ENCODE measurements at places on chromosomes 6 and 20.

DNA sequence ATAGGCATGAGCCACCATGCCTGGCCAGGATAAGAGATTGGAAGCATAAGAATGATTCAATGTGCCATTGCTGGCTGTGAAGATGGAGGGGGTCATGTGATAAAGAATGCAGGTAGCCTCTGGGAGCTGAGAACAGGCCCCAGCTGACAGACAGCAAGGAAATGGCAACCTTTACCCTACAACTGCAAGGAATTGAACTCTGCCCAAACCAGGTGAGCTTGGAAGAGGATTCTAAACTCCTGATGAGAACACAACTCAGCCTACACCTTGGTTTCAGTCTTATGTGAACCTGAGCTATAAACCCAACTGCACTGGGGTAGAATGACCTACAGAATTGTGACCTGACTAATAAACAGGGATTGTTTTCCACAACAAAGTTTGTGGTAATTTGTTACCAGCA lies 82.0 kb upstream of the AKIRIN2 start:
- no peak for DNase-seq

GRCh38 chr6:155432293-155432692 lies 23.3 kb downstream of the NOX3 start:
- no peak for DNase-seq

- no peak for DNase-seq
Observed at GRCh38 chr20:20367575-20368417, at the start of gene INSM1. INSM1 (plus strand) TSS chr20:20368104; CDS start chr20:20368268, 164 bp downstream.

GRCh38 chr20:37282556-37282955 lies 6.9 kb upstream of the MANBAL start:
- DNase-seq = peak; percentile 61

- no peak for DNase-seq
Observed at GRCh38 chr6:141467881-141468280, 664.8 kb upstream of the GJE1 start.

DNA sequence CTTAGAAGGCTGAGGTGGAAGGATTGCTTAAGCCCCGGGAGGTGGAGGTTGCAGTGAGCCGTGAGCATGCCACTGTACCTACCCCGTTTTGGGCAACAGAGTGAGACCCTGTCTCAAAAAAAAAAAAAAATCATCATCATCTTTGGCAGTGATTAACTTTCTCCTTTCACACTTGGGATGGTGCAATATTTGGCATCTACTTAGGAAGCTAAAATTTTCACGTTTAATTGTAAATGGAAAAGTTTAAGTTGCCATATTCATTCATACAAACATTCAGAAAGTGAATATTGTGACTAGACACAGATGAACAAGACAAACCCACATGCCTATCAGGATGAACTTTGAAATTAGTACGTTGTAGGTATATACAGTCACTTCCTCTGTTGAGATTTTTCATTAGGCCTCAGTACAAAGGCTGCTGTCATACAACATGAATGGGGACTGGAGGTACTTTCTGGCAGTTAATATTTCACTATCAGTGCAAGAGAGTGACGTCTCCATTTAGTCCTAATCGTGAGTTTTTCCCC lies 10.3 kb downstream of the TOP1 start:
- DNase-seq = no peak

DNA sequence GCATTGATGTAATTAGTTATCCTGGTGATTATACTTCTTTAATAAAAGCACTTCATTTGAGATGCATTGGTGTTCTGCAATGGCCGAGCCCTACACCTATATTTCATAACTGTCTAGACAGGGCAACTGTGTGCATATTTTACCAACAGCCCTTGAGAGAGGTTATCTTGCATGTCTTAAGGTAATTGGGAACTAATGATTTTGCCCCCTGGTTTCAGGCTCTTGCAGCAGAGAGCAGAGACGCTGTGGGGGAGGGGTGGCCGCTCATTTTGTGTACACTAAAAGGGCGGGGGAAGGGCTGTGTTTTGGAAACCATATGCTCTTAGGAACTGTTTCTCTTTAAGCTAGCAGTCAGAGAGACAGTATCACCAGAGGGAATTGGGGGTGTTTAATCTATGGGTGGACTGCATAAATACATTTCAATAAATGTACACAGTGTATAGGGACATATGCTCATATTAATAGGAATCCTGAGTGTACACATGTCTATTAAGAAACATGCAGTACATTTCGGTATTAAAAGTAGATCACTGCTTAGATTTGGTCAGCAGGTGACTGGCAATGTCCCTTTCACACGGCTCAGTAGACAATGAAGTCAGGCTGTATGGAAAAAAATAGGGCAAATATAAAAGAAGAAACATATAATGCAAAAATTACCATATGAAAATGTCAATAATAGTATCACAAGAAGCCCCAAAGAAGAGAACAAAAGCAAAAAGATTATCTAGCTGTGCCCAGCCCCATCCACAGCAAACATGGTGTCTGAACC lies 402.9 kb upstream of the CITED2 start:
- DNase-seq = peak; percentile 62

DNA sequence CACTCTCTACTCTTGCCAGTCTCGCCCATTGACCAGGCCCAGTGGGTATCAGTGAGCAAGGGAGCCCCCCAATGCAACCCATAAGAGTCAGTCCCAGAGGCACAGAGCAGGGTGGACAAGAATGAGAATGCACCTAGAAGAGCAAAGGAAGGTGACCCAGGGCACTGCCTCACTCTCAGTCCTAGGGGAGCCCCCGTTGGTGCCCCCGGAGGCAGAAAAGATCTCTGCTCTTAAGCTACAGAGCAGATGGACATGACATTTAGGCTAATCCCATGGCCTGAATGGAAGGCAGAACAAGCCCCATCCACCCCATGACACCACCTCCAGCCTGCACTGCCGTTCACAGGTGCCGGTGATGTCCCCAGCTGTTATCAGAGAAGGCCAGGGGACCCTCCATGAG lies 50.7 kb upstream of the PLEKHG1 start:
- no peak for DNase-seq

GRCh38 chr20:47991875-47992488 lies 206.7 kb upstream of the SULF2 start:
- DNase-seq = no peak

GRCh38 chr20:37939701-37940560 lies 37.0 kb downstream of the VSTM2L start:
- DNase-seq = no peak

- no peak for DNase-seq
Observed at GRCh38 chr6:127462376-127462775, 3.2 kb upstream of the KIAA0408 start.

DNA sequence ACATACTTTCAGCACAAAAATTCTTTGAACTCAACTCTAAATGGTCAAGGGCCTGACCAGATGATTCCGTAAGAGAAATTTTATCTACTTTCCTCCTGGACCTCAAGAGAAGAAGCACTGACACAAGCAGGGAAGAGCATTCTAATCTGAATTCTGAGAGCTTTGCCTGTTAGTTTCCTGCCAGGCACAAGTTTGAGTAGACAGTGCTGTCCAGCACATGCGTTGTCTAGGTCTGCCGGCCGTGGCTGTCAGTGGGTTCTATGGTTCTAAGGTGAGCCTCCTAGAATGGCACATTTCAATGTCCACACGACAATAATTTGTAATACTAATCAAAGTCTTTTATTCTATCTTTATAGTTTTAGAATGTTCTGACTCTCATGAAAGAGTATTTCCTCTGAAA lies 91.9 kb downstream of the RFPL4B start:
- no peak for DNase-seq

DNA sequence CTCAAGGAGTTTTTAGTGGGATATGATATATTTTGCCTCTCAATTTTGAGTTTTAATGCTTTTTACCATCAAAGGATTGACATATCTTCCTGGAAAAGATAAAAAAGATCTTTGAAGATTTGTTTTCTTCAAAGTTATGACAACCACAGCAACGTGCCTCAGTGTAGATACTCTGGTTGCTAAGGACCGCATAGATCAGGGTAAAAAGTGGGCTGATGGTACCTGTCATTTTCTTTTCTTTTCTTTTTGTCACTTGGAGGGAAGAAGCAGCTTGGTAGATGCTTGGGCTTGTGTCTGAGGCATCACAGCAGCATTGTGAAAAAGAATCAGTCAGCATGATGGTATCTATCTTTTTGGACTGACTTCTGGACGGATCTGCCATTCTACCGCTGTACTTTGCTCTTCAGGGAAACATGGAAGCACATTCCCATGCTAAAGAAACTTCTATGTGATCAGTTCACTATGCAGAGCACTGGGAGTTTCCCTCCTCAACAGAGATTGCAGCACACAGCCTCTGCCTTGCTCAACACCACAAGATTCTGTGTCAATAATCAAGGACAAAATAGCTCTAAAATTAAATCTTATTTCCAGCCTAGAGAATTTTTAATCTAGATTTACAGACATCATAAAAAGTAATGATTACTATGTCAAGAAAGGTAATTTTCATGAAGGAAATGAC lies 54.8 kb upstream of the SGK1 start:
- no peak for DNase-seq

DNA sequence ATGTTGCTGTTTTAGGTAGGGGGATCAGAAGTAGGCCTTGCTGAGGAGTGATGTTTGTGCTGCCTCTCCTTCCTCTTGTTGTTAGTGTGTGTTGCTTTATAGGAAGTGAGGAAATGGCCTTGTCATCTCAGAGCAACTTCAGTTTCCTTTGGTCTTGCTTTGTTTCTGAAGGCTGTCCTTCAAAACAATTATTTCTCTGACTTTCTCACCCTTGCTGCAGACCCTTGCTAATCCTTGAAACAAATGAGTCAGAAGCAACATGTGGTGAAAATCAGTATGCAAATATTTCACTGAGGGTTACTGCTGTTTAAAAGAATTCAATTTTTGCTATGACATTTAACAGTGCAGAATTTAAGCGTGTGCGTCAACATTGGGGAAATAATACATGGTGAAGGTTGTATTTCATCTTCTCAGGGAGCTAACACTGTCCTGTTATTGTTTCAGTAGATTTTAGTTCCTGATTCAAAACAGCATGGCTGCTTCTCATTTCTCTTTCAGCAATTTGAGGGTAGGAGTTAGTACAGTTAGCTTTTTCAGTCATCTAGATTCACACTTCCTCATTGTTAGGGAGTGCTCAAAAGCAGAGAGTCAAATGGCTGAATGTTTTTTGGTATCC lies 13.8 kb downstream of the RNF144B start:
- DNase-seq = no peak

- DNase-seq = no peak
Observed at GRCh38 chr6:20812776-20813175, 278.5 kb downstream of the CDKAL1 start.

DNA sequence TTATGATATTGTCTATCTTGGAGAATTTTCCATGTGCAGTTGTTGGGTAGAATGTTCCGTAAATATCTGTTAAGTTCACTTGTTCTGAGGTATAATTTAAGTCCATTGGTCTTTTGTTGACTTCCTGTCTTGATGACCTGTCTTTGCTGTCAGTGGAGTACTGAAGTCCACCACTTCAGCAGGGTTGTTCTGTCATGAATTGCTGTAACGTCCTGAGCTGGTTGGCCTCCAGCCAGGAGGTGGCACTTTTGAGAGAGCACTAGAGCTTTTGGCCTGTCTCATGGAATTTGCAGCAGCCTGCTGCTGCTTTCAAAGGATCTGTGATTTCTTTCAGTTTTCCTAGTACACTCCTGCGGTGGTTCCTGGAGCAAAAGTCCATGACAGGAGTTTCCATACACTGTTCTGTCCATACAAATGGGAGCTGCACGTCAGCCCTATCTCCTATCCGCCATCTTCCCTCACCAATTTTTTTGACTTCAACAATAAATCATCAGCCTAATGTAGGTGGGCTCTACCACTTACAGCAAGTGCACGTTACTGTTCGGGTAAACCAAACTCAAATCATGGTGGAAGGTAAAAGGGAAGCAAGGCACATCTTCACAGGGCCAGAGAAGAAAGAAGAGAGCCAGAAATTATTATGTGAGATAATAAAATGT lies 46.9 kb upstream of the TRERF1 start:
- DNase-seq = peak; percentile 43

- DNase-seq = peak; percentile 72
Observed at GRCh38 chr6:128519132-128519930, 1.1 kb downstream of the PTPRK start.

- DNase-seq = no peak
Observed at GRCh38 chr6:46288835-46289234, 118.1 kb upstream of the ENPP5 start.

GRCh38 chr20:60009826-60010616 lies 51.8 kb downstream of the CDH26 start:
- DNase-seq = no peak

GRCh38 chr6:43990275-43990626 lies 137.0 kb downstream of the MRPL14 start:
- DNase-seq = no peak

- no peak for DNase-seq
Observed at GRCh38 chr6:24902782-24903181, 33.0 kb downstream of the RIPOR2 start.

- DNase-seq = no peak
Observed at GRCh38 chr6:132760256-132760655, 2.6 kb upstream of the VNN2 start.

DNA sequence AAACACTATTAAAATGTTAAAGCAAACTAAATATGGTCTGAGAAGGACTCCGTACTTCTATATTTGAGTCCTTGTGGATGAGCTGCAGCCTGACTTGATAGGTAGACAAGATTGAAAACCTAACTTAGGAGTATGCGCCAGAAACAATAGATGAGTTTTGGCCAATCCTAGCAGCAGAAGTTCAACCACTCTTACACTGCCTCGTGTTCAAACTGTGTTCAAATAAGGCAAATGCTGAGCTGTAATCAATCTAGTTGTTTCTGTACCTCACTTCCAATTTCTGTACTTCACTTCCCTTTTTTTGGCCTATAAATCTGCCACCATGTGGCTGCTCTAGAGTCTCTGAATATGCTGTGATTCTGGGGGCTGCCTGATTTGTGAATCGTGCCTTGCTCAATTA lies 13.2 kb upstream of the SERINC1 start:
- DNase-seq = no peak

DNA sequence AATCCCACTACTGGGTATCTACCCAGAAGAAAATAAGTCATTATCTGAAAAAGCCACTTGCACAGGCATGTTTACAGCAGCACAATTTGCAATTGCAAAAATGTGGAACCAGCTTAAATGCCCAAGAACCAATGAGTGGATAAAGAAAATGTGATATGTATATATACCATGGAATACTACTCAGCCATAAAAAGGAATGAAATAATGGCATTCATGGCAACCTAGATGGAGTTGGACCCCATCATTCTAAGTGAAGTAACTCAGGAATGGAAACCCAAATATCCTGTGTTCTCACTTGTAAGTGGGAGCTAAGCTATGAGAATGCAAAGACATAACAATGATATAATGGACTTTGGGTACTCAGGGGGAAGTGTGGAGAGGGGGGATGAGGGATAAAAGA lies 4.6 kb downstream of the RNGTT start:
- no peak for DNase-seq

- DNase-seq = peak; percentile 16
Observed at GRCh38 chr20:38092260-38092857, 58.8 kb downstream of the RPRD1B start.

DNA sequence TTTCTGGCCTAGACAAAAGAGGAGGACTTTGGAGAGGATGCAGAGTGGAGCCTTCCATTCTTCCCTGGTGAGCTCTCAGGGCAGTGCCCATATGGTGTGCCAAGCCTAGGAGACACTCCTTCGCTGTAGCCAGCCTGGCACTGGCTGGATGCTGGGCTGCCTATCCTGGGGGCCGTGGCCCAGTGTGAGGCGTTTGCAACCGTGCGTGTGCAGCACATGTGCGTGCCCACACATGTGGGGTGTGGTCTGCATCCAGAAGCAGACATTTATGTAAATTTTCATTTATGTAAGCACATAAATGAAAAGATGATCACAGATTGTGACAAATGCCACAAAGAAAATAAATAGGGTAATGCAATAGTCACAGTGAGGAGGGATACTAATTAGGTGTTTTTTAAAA lies 35.8 kb upstream of the ZNF831 start:
- DNase-seq = no peak

GRCh38 chr6:25035174-25035511 lies 99.4 kb upstream of the RIPOR2 start:
- no peak for DNase-seq

GRCh38 chr6:143158113-143158581 lies 97.5 kb downstream of the AIG1 start:
- no peak for DNase-seq

Data from lung (tissue), 17 donors.